ENCODE measurements at places on chromosomes 13 and 19.
A peak's percentile ranks its signal among the peaks of the same experiment; 100 is the strongest.

DNA sequence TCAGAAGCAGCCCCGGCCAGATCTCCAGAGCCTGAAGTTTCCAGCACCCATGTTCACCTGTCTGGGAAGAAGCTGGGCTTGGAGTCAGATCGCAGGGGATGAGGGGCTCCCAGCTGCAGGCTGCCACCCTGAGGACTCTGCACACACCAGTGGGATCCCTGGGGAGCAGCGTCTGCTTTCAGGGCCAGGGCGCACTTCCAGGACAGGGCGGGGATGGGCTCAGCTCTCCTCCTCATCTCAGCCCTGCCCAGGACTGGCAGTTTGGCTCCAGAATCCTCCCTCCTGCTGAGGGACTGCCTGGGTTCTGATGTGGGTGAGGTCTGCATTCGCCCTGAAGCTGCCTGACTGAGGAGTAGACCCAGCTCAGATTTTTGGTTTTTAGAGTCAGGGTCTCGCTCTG, 3.5 kb downstream of the SLC7A9 start:
- no peak for DNase-seq

DNA sequence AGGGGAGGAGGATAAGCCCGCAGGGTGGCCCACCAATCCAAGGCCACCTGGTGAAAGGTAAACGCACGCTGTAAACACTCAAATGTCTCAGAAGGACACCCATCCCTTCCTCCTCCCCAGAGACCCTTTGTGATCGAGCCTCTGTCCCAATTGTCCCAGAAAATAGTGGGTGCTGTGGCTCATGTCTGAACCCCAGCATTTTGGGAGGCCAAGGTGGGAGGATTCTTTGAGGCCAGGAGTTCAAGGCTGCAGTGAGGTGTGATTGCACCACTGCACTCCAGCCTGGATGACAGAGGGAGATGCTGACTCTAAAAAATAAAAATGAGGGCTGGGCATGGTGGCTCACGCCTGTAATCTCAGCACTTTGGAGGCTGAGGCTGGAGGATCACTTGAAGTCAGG, 3.1 kb upstream of the ABHD17A start:
- no peak for DNase-seq

- DNase-seq: no peak
Observed at GRCh38 chr13:73230716-73231115, 171.9 kb downstream of the KLF5 start.

GRCh38 chr19:18023622-18024251, 15.8 kb downstream of the ARRDC2 start:
- DNase-seq: peak; percentile 87

DNA sequence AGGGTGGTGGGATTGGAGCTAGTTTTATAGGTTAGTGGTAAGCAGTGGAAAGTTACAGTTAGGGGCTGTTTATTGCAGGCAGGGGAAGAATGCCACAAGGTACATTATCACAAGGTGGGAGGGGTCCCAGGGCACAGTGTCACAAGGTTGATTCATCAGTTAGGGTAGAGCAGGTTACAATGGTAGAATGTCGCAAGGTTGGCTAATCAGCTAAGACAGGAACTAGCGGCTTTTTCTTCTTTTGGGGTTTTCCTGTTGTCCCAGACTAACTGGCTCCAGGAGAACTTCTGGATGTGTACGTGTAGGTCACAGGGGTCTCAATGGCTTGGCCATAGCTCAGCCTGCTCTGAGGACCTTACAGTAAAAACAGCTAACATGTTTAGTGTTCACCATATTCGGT, 1221.1 kb downstream of the SLITRK1 start:
- no peak for DNase-seq

- no peak for DNase-seq
Observed at GRCh38 chr13:79519255-79519654, 38.3 kb downstream of the NDFIP2 start.

DNA sequence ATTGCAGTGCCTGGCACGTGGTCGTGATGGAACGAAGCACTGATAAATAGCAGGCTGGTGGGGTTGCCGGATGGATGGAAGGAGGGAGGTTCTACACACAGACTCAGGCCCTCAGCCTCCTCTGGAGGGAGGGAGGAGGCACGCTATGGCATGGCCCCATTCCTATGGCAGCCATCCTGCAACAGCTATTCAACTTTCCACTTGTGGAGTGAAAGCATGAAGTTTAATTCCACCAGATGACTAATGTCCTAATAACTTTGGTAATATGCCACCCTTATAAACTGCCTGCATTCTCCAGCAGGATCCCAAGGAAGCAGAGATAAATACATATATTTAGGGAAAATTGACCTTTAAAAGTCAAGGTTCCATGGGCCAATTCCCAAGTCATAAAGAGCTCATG, 92.4 kb downstream of the KL start:
- DNase-seq: no peak

DNA sequence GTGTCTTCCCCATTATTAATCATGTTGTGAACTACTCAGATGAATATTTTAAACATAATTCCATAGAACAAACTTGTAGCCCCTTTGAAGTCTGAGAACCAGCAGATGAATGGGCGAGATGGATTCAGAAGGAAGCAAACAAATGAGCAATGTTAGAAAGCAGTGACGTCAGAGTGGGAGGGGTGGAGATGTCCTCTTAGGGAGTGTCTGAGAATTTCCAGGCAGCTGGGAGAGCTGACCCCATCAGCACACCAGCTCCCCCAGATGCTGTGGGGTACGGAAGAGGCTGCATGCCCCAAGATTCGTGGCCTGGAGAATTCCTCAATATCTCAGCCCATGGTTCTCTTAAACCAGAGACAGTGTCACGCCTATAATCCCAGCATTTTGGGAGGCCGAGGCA, 68.6 kb downstream of the DPF1 start:
- DNase-seq: no peak

DNA sequence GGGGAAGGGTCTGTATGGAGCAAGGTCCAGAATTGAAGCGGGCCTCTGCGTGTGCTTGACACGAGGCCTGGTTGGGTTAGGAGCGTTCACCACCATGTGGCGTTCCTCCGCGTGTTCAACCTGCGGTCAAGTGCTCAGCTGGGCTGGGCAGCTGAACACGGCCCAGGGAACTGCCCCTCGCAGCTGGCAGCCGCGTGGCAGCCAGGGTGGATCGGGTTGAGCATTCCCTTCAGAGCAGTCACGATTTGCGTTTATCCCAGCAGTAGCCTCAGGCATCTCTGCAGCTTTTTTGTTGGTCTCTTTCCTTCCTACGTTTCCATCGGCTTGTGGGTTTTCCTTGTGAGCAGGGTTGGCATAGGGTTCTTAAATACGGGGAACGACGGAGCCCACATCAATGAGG, 28.7 kb upstream of the F2RL3 start:
- no peak for DNase-seq

DNA sequence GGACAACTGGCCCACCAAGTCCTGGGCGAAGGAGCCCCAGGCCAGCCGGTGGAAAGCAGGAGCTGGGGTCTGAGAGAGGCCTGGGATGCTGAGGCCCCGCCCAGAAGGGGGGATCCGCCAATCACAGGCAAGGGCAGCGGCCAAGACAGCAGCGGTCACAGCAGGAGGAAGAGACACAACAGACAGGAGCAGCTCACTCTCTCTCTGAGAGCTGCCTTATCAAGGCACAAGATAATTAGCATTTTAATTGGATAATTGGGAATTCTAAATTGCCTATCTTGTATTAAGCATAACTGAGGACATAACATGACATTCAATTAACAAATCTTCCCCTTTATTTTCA, 46.2 kb downstream of the CEBPG start:
- DNase-seq: peak; percentile 31

DNA sequence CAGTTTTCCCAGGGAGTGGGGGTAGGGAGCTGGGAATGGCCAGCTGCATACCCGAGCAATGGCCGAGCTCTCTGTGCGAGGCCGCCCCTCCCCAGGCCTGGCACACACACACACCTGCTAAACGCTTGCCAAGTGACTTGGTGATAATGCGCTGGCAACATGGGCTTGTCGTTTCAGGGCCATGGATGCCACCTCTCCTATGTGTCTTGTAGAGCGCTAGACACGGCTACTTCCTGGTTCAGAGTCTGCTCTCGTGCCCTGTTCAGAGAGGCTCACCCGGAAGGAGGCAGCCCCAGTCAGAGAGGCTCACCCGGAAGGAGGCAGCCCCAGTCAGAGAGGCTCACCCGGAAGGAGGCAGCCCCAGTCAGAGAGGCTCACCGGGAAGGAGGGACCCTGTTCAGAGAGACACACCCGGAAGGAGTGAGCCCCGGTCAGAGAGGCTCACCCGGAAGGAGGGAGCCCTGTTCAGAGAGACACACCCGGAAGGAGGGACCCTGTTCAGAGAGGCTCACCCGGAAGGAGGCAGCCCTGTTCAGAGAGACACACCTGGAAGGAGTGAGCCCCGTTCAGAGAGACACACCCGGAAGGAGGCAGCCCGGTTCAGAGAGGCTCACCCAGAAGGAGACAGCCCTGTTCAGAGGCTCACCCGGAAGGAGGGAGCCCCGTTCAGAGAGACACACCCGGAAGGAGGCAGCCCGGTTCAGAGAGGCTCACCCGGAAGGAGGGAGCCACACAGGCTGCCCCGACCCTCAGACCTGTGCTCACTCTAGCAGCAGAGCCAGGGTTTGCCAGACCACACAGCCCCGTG, 4.2 kb downstream of the ADPRHL1 start:
- DNase-seq: peak; percentile 100

DNA sequence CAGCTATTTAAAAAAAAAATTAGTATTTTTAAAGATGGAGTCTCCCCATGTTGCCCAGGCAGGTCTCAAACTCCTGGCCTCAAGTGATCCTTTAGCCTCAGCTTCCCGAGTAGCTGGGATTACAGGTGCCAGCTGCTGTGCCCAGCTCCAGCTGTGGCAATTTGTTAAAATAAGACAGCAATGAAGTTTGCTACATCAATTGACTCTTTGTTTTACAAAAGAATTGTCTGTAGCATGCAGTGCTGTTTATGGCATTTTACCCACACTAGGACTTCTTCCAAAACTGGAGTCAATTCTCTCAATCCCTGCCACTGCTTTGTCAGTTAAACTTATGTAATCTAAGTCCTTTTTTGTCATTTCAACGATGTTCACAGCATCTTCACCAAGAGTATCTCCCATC, 49.3 kb downstream of the NDFIP2 start:
- DNase-seq: no peak

DNA sequence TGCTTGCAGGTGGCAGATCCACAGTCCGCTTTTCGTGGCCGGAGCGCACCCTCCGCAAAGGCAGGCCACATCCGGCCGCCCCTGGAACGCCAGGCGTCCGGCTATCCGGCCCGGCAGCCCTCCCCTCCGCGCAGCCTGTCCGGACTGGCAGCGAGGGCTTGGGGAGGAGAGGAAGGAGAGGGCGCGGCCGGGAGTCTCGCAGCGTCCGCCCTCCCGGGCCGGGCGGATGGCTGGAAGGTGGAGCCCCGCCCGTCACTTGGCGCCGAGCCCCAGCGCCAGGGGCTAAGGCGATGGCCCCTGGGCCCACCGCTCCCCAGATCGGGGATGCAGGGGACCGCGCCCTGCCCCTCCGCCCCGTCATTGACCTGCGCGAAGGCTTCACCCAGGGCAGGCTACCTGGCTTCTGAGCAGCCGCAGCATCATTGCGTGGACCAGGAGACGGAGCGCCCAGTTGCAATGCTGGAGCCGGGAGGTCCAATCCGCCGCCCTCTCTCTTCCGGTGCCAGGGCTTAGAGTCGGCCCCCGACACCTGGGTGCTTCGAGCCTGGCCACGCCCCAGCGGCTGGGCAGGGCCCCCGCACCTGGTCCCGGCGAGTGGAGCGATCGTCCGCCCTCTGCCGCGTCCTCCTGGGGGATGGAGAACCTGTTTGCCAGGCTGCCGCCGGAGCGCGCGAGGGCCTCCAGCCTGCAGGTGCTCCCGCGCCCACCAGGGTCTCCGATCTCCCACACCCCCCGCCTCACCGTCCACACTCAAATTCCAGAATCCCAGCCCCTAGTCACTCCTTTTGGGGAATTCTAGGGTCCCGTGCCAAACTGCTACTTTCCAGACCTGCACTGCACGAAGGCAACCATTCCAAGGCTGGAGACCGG, at the start of gene FUT1:
Gene FUT1, minus strand, starts transcription at position 146 of the 870 bp plus-strand sequence. CDS start 1,360 bp downstream, outside the sequence.
- DNase-seq: peak; percentile 98

GRCh38 chr13:25203127-25203740, 31.1 kb upstream of the AMER2 start:
- no peak for DNase-seq

GRCh38 chr19:16085115-16085514, 8.8 kb downstream of the TPM4 start:
- no peak for DNase-seq

GRCh38 chr13:27792393-27793218, at the start of gene GSX1:
GSX1 (plus strand) TSS chr13:27792483; CDS start chr13:27792691, 208 bp downstream.
- peak; percentile 41 for DNase-seq

DNA sequence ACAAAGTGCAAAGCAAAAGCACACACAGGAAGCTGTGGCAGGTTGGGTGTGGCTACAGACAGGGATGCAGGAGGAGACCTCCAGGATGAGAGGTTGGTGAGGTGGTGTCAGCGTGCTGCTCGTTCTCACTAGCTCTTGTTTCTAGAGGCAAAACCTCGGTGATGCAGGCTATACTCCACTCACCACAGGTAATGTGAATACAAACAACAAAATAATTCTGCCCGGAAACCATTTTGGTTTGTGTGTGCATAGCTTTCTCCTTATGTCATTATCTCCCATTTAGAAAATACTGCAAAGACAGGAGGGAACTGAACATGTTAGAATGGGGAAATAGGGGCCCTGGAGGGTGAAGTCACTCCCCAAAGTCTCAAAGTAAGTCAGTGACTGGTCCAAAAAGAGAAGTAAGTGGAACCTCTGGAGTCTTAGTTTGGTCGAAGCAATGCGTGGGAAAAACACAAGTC, 9.4 kb downstream of the LCP1 start:
- no peak for DNase-seq
